ENCODE measurements at places on chromosomes 1 and 21. TPM values are rescaled to one million over a fixed set of nuclear protein-coding genes. Genes with fewer than 3 reads are reported as not detected.
A peak's percentile ranks its signal among the peaks of the same experiment; 100 is the strongest.

DNA sequence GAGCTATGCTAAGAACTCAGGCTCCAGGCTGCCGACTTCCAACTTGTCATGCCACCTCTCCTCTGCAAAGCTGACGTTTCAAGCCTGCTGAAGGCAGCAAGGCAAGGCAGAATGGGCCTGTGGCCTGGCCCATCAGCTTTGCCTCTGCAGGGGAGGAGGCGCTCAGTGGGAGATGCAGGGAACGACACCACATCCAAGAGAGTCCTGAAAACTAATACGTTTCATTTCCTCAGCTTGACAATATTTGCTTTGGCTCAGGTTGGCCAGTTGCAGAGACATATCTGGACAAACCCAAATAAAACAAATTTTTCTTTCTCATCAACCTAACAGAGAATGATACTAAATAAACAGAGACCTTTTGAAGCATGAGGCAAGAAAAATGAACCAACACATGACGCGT, 35.3 kb downstream of the BEND5 start:
- H3K27ac ChIP-seq = no peak overlapping the region
- no peak for DNase-seq
- peaks cover 3% of the 10 kb centered on the region for H3K36me3 ChIP-seq

The SLAMF6 gene
- not detected for total RNA-seq

GRCh38 chr1:205422993-205423642, 1.3 kb upstream of the LEMD1 start:
- no peaks in the 10 kb centered on the region for H3K4me1 ChIP-seq
- H3K4me3 ChIP-seq = no peak overlapping the region
- no peaks in the 10 kb centered on the region for H3K27me3 ChIP-seq
- H3K36me3 ChIP-seq = no peaks in the 10 kb centered on the region
- DNase-seq = no peak

The ADCY10 gene
- total RNA-seq = not detected

DNA sequence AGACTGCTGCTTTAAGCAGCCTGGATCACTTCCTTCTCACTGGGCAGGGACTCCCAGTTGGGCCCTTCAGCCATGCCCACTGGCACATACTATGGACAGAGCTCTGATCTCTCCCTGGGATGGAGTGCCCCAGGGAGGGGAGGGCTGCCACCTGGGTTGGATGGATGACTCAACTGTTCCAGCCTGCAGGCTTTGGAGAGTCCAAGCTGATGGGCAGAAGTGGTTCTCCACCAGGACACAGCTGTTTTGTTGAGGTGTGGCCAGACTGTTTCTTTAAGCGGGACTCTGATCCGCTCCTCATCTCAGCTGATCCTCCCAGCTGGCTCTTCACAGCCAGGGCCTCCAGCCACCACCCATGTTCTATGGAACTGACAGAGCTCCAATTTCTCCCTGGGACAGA, 166.9 kb downstream of the MAGI3 start:
- no peak overlapping the region for H3K4me3 ChIP-seq
- no peaks in the 10 kb centered on the region for H3K27me3 ChIP-seq
- DNase-seq = no peak
- H3K36me3 ChIP-seq = peaks cover 45% of the 10 kb centered on the region
- no peaks in the 10 kb centered on the region for H3K4me1 ChIP-seq

GRCh38 chr1:175218786-175219434, 26.3 kb upstream of the KIAA0040 start:
- H3K27ac ChIP-seq = no peak overlapping the region
- no peaks in the 10 kb centered on the region for H3K4me1 ChIP-seq
- no peaks in the 10 kb centered on the region for H3K36me3 ChIP-seq
- H3K27me3 ChIP-seq = no peaks in the 10 kb centered on the region
- no peak for DNase-seq

The TFF1 gene
- 2.1 TPM for total RNA-seq

The COL8A2 gene
- 0.40 TPM for total RNA-seq

DNA sequence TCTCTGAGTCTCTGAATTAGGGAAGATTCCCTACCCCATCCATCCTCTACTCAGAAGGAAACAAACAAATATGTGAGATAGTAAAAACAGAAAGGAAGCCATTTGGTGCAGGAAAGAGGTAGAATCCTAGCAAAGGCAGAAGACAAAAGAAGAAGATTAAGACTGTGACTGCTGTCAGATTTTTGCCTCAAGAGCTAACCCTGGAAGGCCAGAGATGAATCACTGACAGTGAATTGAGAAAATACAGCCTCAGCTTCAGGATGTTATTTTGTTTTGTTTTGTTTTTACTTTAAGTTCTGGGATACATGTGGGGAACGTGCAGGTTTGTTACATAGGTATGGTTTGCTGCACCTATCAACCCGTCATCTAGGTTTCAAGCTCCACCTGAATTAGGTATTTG, 31.7 kb downstream of the DSTYK start:
- no peak overlapping the region for H3K4me3 ChIP-seq
- H3K36me3 ChIP-seq = peaks cover 16% of the 10 kb centered on the region
- no peaks in the 10 kb centered on the region for H3K4me1 ChIP-seq
- H3K27me3 ChIP-seq = no peaks in the 10 kb centered on the region

DNA sequence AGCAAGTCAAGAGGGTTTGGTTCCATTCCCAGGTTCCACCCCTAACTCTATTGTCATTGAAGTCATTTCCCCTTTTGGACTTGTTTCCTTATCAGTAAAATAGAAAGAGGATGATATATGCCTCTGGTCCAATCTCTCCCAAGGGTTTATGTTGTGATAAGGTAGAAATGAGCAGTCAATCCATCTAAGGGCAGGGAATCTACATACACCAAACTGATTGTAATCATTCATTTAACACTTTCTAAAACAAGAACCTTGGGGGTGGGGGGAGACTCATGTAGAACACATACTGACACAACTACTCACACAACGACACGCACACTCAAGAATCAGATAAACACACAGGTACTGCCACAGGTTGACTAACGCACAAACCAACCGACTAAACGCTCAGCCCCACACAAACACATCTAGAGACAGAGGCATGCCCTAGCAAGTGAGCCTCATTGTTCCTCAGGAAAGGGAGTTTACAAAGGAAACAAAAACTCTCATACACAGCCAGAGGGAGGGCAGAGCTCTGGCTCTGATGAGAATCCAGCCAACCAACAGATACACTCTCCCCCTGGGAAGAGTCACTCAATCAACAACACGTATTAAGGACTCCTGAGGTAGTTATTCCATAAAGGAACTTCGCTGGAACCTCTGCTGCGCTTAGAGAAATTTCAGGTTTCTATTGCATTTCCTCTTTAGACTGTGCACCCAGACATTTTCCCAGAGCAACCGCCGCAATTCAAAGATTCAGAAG, 1.0 kb downstream of the F11R start:
- H3K36me3 ChIP-seq = no peaks in the 10 kb centered on the region
- no peaks in the 10 kb centered on the region for H3K27me3 ChIP-seq
- peaks cover 7% of the 10 kb centered on the region for H3K4me1 ChIP-seq
- H3K4me3 ChIP-seq = peak overlapping the region; percentile 98
- peak overlapping the region; percentile 63 for H3K27ac ChIP-seq

DNA sequence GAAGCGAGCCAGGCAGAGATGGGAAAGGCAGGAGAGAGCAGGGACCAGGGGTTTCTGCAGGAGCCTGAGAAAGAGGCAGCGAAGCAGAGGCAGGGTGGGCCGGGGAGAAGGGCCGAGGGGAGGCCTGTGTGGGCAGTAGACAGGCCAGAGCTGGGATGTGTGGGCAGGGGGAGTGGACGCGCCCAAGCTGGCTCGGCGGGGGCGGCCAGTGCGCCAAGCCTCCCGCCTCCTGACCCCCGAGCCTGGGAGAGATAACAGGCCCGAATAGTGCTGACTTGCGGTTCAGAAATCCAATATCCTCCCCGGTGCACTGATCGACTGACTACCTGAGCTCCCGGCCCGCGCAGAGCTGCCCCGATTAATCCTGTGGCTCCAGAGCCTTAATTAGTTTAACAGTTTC, 41.9 kb downstream of the AHDC1 start:
- no peak for DNase-seq
- H3K36me3 ChIP-seq = peaks cover 9% of the 10 kb centered on the region
- peak overlapping the region; percentile 84 for H3K27ac ChIP-seq
- peaks cover 41% of the 10 kb centered on the region for H3K4me1 ChIP-seq

GRCh38 chr1:107291987-107292386, 151.1 kb downstream of the NTNG1 start:
- H3K36me3 ChIP-seq = no peaks in the 10 kb centered on the region
- H3K27ac ChIP-seq = no peak overlapping the region
- H3K4me3 ChIP-seq = no peak overlapping the region
- H3K4me1 ChIP-seq = no peaks in the 10 kb centered on the region

DNA sequence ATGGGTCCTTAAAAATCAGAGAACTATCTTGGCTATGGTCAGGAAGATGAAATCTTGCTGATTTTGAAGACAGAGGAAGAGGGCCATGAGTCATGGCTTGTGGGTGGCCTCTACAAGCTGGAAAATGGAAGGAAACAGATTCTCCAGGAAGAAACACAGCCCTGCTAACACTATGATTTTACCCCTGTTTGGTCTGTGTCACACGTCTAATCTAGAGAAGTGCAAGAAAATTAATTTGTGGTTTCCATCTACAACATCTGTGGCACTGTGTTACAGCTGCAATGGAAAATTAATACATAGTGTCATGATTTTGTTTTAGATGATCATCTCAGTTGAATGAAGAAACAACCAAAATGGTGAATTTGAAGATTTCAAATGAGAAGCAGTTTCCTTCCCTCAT, 288.7 kb upstream of the NRIP1 start:
- no peak for DNase-seq
- H3K4me1 ChIP-seq = no peaks in the 10 kb centered on the region
- H3K4me3 ChIP-seq = no peak overlapping the region
- H3K36me3 ChIP-seq = no peaks in the 10 kb centered on the region
- no peaks in the 10 kb centered on the region for H3K27me3 ChIP-seq
- no peak overlapping the region for H3K27ac ChIP-seq

Data from endodermal cell (in vitro differentiated cells).